ENCODE measurements at places on chromosomes 5 and 9.

DNA sequence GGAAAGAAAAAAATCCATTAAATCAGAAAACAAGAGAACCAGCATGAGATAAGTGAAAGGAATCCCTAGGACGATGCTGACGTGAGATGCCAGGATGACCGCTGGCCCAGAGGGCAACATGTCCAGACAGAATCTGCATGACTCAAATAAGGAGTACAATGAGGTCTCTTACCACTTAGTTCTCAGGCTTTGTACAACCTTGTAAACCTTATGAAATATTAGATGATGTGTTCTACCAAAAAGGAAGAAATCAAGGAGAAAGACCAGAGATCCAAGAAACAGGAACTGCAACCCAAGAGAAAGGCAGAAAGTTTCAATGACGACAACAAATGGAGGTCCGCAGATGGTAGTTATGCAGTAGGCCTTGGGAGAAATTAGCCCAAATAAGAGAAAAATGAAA, 2.8 kb upstream of the GPR150 start:
- H3K4me1 ChIP-seq, result peaks cover 12% of the 10 kb centered on the region
- no peak overlapping the region for H3K27ac ChIP-seq
- H3K36me3 ChIP-seq, result peaks cover 5% of the 10 kb centered on the region
- H3K27me3 ChIP-seq, result peaks cover 35% of the 10 kb centered on the region
- H3K4me3 ChIP-seq, result no peak overlapping the region

- H3K36me3 ChIP-seq, result no peaks in the 10 kb centered on the region
- peaks cover 7% of the 10 kb centered on the region for H3K27me3 ChIP-seq
- H3K4me1 ChIP-seq, result no peaks in the 10 kb centered on the region
- no peak overlapping the region for H3K4me3 ChIP-seq
- no peak overlapping the region for H3K27ac ChIP-seq
Observed at GRCh38 chr9:107940616-107941595, 451.3 kb upstream of the KLF4 start.

DNA sequence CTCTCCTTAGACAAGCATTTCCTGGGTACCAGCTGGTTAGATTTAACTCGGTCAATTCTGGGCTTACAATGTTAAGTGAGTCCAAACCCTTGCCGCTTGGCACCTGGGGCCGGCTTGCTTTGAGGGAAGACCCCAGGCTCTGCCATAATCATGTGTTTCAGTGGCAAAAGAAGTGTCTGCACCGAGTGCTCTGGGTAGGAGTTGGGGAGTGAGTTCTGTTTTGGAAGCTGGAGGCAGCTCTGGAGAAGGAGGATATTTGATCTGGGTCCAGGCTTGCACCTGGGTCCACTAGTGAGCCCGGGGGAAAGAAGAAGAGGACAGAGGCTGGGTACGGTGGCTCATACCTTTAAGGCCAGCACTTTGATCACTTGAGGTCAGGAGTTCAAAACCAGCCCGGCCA, 8.4 kb upstream of the OLFM1 start:
- no peaks in the 10 kb centered on the region for H3K4me1 ChIP-seq
- H3K36me3 ChIP-seq, result no peaks in the 10 kb centered on the region
- no peak overlapping the region for H3K4me3 ChIP-seq
- no peak overlapping the region for H3K27ac ChIP-seq
- no peak for DNase-seq
- peaks cover 74% of the 10 kb centered on the region for H3K27me3 ChIP-seq

DNA sequence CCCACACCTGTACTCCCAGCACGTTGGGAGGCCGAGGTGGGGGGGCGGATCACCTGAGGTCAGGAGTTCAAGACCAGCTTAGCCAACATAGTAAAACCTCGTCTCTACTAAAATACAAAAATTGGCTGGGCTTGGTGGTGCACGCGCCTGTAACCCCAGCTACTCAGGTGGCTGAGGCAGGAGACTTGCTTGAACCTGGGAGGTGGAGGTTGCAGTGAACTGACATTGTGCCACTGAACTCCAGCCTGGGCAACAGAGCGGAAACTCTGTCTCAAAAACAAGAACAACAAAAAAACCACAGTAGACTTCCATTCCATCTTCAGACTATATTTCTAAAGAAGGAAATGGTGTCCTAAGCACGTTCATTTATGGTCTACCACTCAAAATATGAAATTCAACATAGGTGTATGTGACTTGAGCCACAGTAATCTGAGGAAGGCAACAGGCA, 14.2 kb upstream of the SERINC5 start:
- no peak overlapping the region for H3K4me3 ChIP-seq
- peak overlapping the region; percentile 28 for H3K27ac ChIP-seq
- no peak for DNase-seq
- peaks cover 12% of the 10 kb centered on the region for H3K4me1 ChIP-seq

DNA sequence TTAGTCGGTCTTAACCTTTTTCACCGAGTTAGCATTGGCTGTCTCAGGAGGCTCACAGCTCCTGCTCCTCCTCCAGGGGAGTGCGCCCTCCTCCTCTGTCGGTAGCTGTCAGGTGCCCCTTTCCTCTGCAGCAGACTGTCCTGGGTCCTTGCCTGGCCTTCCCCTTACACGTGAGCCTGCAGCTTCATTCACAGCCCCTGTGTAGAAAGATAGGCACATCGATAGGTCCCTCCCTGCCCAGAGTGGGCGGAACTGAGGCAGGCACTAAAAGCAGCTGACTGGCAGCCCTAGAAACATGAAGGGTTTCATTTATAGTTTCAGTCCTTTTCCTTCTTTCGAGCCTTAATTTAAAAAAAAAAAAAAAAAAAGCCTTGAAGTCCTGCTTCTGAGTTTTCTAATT, 17.2 kb downstream of the TENT4A start:
- no peak overlapping the region for H3K27ac ChIP-seq
- DNase-seq, result no peak

- H3K27me3 ChIP-seq, result no peaks in the 10 kb centered on the region
- H3K27ac ChIP-seq, result peak overlapping the region; percentile 89
- peaks cover 8% of the 10 kb centered on the region for H3K36me3 ChIP-seq
- peaks cover 17% of the 10 kb centered on the region for H3K4me1 ChIP-seq
- peak overlapping the region; percentile 86 for H3K4me3 ChIP-seq
- DNase-seq, result no peak
Observed at GRCh38 chr9:33044677-33045282, 19.7 kb downstream of the DNAJA1 start.

- H3K4me1 ChIP-seq, result peaks cover 8% of the 10 kb centered on the region
- no peaks in the 10 kb centered on the region for H3K27me3 ChIP-seq
- DNase-seq, result no peak
- H3K36me3 ChIP-seq, result peaks cover 8% of the 10 kb centered on the region
Observed at GRCh38 chr9:4622016-4622415, 40.1 kb upstream of the PLPP6 start.

- H3K4me1 ChIP-seq, result peaks cover 4% of the 10 kb centered on the region
- no peak overlapping the region for H3K27ac ChIP-seq
- no peaks in the 10 kb centered on the region for H3K36me3 ChIP-seq
- H3K4me3 ChIP-seq, result no peak overlapping the region
- peak; percentile 45 for DNase-seq
- peaks cover 30% of the 10 kb centered on the region for H3K27me3 ChIP-seq
Observed at GRCh38 chr5:4005335-4005734, 409.7 kb downstream of the IRX1 start.

DNA sequence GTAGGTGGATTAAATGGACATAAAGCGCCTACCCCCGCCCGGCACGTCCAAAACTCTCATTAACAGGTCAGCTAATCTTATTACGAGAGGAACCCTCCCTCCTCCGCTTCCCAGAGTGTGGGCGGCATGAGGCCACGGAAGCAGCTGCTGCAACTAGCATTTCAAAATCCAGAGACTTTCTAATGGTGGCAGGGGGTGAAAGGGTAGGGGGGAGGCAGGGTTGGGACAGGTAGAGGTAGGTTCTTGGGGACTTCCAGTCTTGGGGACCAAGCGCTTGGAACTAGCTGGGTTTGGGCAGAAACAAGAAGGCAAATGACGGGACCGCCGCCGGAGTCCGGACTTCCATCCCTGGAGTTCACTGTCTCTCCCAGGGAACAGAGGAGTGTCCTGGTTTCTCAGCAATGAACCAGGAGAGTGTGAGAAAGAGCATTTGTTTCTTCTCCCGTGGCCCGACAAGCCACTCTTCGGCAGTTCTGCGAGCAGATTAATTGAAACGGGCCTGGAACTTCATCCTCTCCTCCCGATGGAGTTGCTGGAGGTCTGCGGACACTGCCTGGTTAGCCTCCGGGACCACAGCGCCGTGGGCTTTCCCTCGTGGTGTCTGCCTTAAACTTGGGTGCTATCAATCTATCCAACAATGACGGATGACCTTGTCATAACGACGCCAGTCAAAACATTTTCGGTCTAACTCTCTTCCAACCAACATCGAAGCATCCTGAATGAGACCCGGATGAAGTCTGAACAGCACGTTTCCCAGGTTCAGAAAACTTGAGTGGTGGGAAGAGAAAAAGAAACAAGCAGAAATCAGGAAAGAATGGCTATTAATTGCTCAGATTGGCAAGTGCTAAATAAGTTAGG, 1.6 kb upstream of the PRDM6 start:
- peaks cover 14% of the 10 kb centered on the region for H3K4me1 ChIP-seq
- peaks cover 94% of the 10 kb centered on the region for H3K27me3 ChIP-seq
- no peaks in the 10 kb centered on the region for H3K36me3 ChIP-seq
- DNase-seq, result no peak
- H3K4me3 ChIP-seq, result peak overlapping the region; percentile 87

DNA sequence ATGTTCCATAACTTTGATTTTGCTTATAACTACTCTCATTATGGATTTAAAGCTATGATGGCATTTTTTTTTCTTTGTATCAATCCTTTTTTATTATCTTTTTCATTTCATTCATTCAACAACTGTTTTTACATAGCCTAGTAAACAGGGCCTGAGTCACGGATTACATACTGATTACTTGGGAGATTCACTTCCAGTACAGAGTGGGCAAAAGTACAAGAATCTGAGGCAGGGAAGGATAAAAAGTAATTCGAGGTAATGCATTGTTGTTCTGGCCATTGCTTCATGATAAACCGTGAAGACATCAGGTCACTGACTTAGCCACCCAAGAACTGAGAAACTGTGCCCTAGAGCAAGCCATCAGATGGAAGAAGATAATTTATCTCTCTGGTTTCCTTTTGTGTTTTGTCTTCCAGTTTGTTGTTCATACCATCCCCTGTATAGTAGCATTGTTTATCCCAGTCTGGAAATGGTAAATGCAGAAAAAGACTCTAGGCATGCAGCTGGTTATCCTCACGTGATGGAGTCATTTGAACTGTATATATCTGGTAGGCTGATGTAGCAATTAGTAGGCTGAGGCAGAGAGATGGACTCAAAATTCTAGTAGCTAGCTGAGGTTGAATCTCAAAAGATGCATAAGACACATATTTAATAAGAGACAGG, 145.6 kb downstream of the CNTLN start:
- no peak for DNase-seq
- no peak overlapping the region for H3K27ac ChIP-seq
- H3K4me1 ChIP-seq, result no peaks in the 10 kb centered on the region
- H3K36me3 ChIP-seq, result peaks cover 29% of the 10 kb centered on the region

DNA sequence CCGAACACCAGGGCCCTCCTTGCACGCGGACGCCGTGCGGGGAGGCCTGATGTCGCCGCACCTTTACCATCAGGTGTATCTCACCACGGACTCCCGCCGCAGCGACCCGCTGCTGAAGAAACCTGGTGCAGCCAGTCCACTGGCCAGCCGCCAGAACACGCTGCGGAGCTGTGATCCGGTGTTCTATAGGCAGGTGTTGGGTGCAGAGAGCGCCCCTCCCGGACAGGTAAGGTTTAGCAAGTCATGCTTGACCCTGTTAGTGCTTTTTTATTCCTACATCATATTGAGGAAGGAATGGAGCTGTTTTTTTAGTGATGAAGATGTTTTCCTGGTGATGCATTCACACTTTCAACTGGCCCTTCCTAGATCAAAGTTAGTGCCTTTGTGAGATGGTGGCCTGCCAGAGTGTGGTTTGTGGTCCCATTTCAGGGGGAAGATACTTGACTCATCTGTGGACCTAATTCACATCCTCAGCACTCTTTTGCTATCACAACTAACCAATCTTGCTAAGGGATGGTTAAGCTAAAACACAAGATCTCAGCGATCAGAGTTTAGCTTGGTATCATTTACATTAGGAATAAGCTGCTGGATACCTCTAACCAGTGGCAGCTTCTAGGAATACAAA, 2.7 kb downstream of the PCDHGC3 start:
- H3K27me3 ChIP-seq, result peaks cover 13% of the 10 kb centered on the region
- peaks cover 18% of the 10 kb centered on the region for H3K4me1 ChIP-seq
- H3K4me3 ChIP-seq, result peak overlapping the region; percentile 75
- H3K36me3 ChIP-seq, result peaks cover 40% of the 10 kb centered on the region
- no peak overlapping the region for H3K27ac ChIP-seq

- no peak overlapping the region for H3K4me3 ChIP-seq
- DNase-seq, result no peak
- H3K36me3 ChIP-seq, result peaks cover 36% of the 10 kb centered on the region
- no peaks in the 10 kb centered on the region for H3K27me3 ChIP-seq
Observed at GRCh38 chr9:137647096-137647714, 28.4 kb downstream of the EHMT1 start.

DNA sequence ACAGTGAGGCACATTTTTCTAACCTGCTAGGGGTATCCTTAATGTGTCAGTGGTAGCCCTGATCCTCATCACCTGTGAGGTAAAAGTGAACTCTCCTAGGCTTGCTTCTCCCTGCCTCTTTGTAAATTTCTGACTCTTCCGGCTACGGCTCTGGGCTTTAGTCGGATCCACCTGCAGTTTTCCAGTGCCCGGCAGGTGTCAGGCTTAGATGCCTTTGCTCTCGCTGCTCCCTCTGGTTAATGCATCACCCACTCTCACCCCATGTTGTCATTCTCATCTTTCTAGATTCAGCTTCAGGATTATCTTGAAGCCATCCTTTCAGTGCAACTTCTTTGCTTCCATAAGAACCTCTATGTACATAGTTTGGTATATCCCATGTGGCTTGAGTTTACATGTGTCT, 3.6 kb downstream of the CEP78 start:
- H3K4me3 ChIP-seq, result peak overlapping the region; percentile 27
- H3K4me1 ChIP-seq, result peaks cover 27% of the 10 kb centered on the region
- no peaks in the 10 kb centered on the region for H3K27me3 ChIP-seq
- no peak for DNase-seq
- H3K36me3 ChIP-seq, result peaks cover 12% of the 10 kb centered on the region
- H3K27ac ChIP-seq, result no peak overlapping the region

Data from type B pancreatic cell (in vitro differentiated cells).